ENCODE measurements at places on chromosomes 6 and 20.

DNA sequence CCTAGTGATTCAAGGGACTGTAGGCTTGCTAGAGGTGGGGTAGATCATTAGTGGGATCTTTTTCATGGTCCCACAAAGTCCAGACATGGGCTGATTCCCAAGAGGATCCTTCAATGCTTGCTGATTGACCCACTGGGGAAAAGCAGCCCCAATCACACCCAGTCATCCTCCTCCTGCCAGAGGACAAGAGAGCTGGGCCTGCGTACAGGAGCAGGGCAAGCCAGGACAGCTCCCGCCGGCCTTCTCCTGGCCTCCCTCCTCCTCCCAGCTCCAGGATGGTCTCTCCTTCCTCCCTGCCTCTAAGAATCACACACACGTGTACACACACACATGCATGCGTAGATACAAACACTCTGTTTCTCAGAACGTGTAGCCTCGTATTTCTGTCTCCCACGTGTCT lies 27.0 kb downstream of the KCNK15 start:
- no peak for DNase-seq

- no peak for DNase-seq
Observed at GRCh38 chr20:8352486-8352885, 220.4 kb downstream of the PLCB1 start.

DNA sequence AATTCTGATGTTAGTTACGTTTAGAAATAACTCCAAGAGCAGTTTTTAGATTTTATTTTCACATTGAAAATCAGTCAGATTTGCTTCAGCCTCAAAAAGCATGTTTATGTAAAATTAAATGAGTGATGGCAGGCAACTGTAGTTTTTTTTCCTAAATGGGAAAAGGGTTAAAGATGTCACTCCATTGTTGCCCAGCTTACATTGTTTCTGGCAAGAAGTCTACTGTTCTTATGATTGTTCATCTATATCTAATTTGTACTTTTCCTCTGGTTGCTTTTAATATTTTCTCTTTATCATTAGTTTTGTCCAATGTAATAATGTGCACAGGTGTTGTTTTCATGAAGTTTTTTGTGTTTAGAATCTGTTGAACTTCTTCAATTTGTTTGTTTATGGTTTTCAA lies 6.7 kb upstream of the TTK start:
- DNase-seq = no peak

GRCh38 chr6:1129131-1129530 lies 182.8 kb upstream of the FOXQ1 start:
- peak; percentile 29 for DNase-seq

GRCh38 chr6:16670183-16670582 lies 91.1 kb downstream of the ATXN1 start:
- DNase-seq = no peak
